Bladder microvascular endothelial cell (primary cell): ENCODE measurements at places on chromosomes 6 and 20. TPM values are rescaled to one million over a fixed set of nuclear protein-coding genes. Genes with fewer than 3 reads are reported as not detected.

PI16 gene
- total RNA-seq: 0.16 TPM in 1 of 2 replicates, not detected in the other

STK38 gene
- total RNA-seq: 11.2 and 20.6 TPM in 2 replicates

LST1 gene
- total RNA-seq: 0.32 and 0.57 TPM in 2 replicates

GJA1 gene
- total RNA-seq: 269 and 353 TPM in 2 replicates

NTSR1 gene
- under 0.01 TPM in 1 of 2 replicates, not detected in the other for total RNA-seq

SLC22A16 gene
- not detected in 2 replicates for total RNA-seq

TRAPPC3L gene
- total RNA-seq: under 0.01 and 0.19 TPM in 2 replicates

CD93 gene
- total RNA-seq: 429 and 519 TPM in 2 replicates

DEFB116 gene
- total RNA-seq: not detected in 2 replicates

TCP11 gene
- total RNA-seq: not detected in 2 replicates

MYB gene
- total RNA-seq: 0.16 TPM in 1 of 2 replicates, not detected in the other

CALHM5 gene
- total RNA-seq: 5.3 and 12.6 TPM in 2 replicates

RXRB gene
- total RNA-seq: 15.4 and 26.1 TPM in 2 replicates

SALL4 gene
- total RNA-seq: 0.76 TPM in 1 of 2 replicates, not detected in the other

EPHA7 gene
- 0.13 and 0.16 TPM in 2 replicates for total RNA-seq

EYA4 gene
- 0.25 TPM in 1 of 2 replicates, not detected in the other for total RNA-seq

SCRT2 gene
- total RNA-seq: not detected in 2 replicates

MUCL3 gene
- total RNA-seq: not detected in 2 replicates
